ENCODE measurements at places on chromosomes 1 and 21.

DNA sequence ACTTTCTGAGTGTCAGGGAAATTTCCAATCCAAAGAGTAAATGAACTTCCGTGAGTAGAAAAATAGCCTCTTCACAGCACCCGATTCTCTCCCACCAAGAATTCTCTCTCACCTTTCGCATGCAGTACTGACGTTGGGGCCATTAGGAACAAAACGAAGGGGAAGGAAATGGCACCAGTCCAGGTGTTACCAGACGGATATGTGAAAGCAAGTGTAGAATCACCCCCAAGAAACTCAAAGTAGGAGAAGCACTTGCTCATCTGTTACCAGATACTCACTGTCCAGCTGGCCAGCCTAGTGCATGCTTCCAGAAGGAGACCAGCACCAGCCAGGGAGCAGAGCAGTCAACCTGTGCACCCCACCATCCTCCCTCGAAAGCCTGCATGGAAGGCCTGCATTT is 55.1 kb downstream of the ITPKB start:
- no peak for DNase-seq

DNA sequence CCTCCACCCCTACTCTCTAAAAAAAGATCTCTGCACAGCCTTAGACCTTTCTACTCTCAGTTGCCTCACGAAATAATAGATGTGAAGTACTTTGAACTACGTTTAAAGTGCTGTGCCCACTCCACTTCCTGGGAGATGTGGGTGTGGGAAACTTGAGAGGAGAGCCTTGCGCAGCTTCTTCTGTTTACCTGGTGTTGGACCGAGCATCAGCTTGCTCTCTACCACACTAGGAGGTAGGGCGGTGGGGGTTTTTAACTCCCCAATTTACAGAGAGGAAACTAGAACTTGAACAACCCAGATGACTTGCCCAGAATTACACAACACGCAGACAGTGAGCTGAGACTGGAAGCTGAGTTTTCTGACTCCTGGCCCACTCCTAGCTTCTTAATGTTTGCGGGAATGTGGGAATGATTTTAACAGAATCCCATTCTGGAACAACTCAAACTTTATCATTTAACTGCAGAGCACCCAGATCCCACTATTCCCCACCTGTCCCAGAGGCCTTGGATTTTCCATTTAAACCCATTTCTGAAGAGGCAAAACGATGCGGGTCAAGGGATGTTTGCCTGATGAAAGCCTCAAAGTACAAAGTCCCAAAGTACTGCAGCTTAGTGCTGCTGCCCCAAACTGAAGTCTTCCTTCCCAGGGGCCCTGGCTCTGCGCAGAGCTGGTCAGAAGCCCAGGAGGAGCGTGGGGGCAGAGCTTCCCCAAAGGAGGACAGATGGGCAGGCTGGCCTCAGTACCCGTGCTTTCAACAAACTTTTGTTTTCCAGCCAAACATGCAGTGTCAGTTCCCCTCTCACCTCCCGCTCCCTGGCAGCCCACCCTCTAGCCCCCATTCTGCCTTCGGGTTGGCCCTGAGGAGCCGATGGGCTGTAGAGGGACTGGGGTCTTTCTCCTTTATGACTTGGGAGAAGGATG is 19.0 kb downstream of the BTG2 start:
- no peak for DNase-seq

DNA sequence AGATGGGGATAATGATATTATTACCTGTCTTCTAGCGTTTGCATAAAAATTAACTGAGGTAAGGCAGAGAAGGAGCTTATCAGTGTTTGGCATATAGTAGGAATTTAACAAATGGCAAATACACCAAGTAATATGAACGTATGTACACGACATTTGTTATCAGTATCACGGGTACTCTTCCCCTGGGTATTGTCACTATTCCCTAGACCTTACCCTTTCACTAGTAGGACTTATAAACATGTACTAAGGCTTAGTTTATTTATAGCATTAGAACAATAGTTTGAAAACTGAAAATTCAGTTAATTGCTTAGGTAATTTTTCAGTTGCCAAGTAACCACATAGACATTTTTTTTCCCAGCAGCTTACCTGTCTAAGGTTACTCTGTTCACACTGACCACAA is 187.0 kb downstream of the KCTD3 start:
- no peak for DNase-seq

DNA sequence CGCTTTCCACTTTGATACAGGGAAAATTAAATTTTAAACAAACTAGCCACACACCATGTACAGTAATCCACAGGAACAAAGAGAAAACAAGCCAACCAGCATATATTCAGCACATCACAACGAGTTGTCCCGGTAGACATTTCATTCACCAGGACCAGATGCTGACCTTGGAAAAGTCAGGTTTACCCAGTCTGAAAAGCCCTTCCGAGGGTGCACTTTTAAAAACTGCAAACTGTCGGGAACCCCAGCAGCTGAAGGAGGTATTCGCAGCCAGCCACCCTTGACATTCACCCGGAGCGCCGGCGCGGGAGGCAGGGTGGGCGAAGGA is 1.2 kb downstream of the MCOLN3 start:
- no peak for DNase-seq

- DNase-seq, result no peak
Measured at GRCh38 chr1:23018661-23019093, 591 bp upstream of the KDM1A start.

DNA sequence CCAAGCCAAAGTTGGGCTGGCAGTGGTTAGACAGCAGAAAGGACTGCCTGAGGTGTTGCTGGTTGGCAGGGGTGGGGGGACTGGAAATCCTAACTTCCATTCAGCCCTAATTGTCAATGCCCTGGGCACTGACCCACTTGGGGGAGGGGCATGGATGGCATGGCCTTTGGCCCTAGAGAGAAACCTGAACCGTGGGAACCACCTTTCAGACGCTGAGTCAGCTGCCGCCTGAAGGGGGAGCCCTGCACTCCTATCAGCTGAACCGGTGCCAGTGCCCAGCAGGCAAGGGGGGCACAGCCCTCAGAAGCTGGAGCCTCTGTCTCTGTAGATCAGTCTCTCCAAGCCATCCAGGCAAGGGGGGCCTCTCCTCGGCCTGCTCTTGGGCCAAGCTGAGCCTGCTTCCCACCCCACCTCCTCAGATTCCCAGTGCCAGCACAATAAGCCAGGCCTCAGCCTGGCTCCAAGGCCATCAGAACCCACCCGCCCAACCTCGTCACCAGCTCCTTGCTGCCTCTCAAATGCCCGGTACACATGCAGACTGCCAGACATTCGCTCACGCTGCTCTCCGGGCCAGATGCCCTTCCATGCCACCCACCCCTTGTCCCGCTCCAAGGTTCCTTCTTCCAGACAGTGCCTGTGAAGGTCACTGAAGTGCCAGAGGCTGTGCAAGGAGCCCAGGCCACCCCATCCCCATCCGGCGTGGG is 11.6 kb downstream of the TINAGL1 start:
- DNase-seq, result peak; percentile 31

- no peak for DNase-seq
Measured at GRCh38 chr1:183914891-183915290, 110.0 kb downstream of the RGL1 start.

- no peak for DNase-seq
Measured at GRCh38 chr1:11784993-11785769, 20.6 kb downstream of the MTHFR start.

- no peak for DNase-seq
Measured at GRCh38 chr1:89900323-89900722, 79.5 kb downstream of the LRRC8D start.

DNA sequence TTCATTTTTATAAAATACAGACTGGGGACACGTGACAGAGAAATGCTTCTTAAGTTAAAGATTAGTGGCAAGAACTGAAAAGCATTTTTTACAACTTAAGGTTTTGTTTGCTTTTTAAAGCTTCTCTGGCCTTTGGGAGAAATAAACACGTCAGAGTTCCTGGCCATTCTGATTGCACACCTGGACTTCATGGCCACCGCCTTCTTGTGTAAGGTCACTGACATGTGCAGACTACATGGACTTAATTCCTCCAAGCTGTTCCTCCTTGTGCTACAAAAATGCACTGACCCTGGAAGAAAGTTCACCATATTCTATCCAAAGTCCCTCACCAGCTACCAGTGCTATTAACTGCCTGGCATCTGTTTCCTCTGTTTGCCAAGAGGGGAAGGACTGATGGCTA is 56.1 kb downstream of the GADD45A start:
- DNase-seq, result no peak

DNA sequence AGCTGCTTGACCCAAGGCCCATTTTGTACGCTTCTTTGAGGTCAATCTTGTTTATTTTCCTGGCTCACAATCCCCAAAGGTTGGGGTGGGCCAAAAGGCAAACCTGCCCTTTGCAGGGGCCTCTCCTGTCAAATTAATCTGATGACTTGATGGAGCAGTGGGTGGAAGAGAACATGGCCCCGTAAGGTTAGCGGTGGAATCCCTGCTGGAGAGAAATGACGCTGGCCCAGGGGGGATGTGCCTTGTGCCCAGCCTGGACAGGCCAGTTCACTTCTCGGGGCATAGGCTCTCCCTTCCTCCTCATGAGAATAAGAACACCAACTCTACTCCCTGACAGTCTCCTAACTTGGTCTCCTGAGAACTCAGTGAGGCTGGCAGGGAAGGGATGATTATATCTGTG is 40.5 kb downstream of the C1orf198 start:
- no peak for DNase-seq

DNA sequence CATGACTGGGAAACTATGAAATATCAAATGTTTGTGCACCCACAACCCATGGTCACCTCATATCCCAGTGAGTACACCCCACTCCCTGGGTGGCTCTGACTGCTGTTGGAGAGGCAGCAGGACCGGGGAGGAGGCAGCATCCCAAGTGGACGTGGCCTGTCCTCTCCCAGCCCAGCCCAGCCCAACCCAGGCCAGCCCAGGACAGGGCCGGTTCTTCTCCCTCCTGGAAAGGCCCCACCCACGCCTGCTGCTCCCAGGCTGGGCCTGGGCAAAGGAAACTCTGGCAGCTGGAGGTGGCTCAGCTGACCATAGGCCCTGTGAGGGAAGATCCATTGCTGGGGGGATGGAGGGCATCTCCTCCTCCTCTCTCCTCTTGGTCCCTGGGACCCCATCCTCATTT is 19.1 kb downstream of the MATN1 start:
- peak; percentile 54 for DNase-seq

DNA sequence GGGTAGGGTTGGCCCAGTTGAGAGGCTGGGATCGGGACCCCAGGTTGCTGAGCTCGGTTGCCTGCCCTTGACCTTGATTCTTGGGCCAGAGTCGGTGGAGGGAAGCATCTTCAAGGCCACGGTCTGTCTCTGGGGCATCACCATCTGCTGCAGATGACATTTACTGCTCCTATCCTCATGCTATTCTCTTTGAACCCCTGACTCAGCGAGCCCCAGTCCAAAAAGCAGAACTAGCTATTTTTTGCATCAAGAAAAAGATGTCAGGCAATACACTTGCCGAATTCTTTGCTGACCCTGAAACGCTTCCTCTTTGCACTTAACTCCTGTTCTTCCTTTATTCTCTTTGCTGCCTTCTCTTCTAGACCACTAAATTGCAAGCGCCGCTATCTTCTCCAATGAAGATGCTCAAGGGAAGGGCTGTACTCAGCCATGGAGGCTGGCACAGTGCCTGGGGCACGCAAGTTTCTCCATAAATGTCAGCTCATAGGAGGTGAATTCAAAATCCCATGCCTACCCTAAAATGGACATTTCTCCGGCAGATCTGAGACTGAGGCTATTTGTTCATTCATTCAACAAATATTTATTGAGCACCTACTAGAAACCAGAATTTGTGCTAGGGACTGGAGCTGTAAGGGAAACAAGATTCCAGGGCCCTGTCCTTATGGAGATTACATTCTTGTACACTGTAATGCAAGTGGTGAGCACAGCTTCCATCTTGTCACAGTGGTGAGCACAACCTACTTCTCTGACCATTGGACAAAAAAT is 20.5 kb upstream of the CAPZB start:
- DNase-seq, result peak; percentile 39

GRCh38 chr1:77030401-77031105 is 163.3 kb downstream of the ST6GALNAC5 start:
- DNase-seq, result no peak

DNA sequence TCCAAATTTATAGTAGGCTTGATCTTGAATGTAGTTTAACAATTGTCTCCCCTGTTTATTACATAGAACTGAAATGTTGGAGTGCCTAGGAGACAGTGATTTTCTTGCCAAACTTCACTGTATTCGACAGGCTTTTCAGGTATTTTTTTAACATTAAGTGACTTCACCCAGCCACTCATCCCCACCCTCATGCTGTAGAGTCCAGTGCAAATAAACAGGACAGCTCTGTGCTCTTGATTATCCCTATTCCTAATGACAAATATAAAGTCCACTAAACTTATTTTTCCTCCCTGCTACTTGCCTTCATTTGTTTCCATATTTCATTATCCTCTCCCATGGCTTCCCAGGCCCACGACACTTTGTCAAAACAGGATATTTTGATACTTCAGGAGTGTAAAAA is 29.2 kb upstream of the NEXN start:
- DNase-seq, result no peak

DNA sequence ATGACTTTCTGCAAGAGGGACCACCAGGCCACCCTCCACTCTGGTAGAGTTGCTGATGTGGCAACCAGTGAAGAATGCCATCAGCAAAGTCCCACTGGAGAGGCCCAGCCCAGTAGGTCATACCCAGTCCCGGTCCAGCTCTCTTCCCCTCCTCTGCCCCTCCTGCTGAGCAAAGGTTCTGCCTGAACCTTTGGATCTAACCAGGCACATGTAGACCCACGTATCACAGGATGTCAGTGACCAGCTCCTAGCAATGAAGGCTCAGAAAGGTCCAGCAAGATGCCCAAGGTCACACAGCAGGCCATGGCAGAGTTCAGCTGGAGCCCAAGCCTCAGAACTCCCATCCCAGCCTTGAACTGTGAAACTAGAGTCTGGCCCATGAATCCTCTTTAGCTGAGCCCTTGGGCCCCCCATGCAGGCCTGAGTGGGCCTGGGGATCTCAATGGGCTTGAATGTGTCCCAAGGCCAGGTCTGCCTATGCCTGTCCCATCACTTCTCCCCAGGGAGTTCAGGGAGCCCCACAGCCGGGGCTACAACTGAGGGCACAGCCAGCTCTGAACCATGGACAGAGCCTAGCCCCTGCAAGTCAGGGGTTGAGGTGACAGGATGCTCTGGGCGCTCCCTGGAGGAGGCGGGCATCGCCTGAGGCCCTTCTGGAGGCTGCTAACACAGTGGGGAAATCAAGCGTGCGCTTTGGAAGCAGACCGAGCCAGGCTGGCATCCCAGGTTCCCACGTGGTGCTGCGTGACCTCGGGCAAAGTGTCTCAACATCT is 21.4 kb upstream of the PADI1 start:
- DNase-seq, result no peak

- no peak for DNase-seq
Measured at GRCh38 chr1:104768466-104768865, 1018.8 kb downstream of the AMY1C start.

DNA sequence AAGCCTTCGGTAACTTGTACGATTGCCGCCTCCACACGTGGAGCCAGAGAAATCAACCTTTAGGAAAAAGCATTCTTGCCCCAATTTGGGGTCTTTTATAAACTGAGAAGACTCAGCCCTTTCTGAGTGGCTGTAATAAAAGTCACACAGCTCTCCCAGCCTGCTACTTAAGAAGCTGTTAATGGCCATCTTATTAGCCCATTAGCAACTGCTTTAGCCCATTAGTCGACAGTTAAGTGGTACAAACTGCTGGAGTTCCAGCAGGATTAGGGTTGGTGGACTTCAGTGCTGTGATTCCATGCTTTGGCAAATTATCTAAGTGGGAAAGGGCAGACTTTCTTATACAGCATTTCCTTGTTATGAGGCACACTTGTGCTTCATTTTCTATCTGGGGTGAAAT is 461.3 kb downstream of the RPS6KC1 start:
- no peak for DNase-seq

GRCh38 chr21:42059141-42059540 is 12.0 kb upstream of the UMODL1 start:
- DNase-seq, result no peak

- DNase-seq, result peak; percentile 7
Measured at GRCh38 chr1:56758135-56758534, 61.1 kb downstream of the FYB2 start.

- no peak for DNase-seq
Measured at GRCh38 chr21:29691616-29692491, 247.9 kb downstream of the GRIK1 start.

Data from gastrocnemius medialis (tissue), 4 donors.